ENCODE measurements at places on chromosomes 11 and 22.

DNA sequence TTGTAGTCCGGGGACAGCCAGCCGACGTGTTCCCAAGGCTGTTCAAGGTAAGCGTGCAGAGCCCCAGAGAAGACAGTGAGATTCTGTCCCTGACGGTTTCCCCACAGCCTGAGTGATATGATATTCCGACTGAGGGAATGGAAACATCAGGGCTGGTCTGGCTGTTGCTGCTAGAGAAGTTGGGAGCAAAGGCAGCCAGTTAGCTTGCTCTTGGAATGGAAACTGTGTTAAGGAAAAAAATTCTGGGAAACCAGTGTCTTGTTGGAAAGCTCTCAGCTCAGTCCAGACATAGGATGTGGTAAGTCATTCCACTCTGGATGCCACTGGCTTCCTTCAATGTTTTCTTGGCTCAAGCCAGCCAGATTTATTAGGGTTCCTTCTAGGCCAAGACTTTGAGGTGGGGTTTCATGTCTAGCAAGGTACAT, 8.8 kb downstream of the CRY2 start:
- DNase-seq: no peak

GRCh38 chr22:32714458-32715430, 86.8 kb upstream of the TIMP3 start:
- DNase-seq: no peak

DNA sequence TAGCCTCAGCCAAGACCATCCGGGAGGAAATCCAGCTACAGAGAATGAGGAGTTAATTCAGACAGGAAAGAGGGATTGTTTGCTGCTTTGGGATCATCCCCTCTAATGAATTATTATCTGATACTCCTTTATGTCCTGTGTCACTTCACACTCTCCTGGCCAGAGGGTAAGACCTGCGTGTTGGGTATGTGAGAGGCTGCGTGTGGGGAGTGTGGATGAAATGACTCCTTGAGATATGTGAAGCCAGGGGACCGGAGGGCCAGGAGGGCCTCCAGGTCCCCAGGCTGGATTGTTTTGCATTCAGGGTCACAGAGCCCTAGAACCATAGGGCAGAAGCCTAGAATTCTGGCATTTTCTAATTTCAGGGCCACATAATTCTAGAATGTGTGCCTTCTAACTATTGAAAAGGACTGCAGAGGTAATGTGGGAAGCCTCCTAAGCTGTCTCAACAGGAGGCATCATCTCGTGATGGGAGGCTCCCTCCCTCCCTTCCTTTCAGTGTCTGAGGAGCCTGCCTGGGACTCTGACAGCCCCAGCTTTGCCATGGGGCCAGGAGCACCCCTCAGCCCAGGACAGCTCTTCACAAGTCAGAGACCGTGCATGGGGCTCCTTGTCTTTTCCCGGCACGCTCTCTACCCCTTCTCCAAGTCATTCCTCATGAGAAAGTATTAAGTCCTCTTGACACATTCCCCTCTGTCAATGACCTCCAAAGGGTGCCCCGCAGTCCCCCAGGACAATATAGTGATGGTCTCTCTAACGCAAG, 3.7 kb downstream of the TPBGL start:
- no peak for DNase-seq

DNA sequence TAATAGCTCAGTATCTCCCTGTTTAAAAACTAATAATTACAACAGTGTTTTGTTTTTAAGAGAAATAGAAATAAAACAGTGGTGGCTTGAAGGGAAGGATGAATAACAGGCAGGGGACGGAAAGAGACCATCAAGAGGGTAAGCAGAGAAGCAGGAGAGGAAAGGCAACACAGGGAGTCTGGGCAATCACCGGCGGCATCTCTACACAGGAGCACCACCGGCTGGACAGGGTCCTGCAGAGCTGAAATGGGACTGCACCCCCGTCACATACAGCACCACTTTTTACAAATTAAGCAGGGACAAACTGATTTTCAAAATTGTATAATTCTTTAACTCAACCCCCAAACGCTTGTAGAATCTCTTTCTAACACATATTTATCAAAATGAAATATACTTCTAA, 18.4 kb downstream of the PHF21A start:
- DNase-seq: no peak

- DNase-seq: no peak
Observed at GRCh38 chr11:36249246-36249645, 40.0 kb downstream of the COMMD9 start.

- no peak for DNase-seq
Observed at GRCh38 chr11:109508943-109509342, 87.0 kb downstream of the C11orf87 start.

DNA sequence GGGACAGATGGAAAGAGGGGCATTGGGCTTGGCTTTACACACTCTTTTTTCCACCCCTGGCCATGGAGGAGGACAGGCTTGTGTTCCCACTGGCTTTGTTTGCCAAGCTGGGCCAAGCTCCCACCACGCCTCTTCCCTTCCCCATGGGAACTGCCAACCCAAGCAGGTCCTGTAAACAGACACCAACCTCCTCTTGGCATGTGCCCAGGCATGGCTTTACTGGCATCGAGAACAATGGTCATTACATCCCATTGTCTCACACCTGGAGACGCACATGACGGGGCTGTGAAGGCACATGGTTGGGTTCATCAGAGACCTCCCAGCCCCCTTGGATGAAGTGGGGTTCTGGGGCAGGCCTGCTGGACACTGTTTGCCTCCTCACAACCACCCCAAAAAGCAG, 11.7 kb downstream of the SEC14L3 start:
- DNase-seq: no peak

DNA sequence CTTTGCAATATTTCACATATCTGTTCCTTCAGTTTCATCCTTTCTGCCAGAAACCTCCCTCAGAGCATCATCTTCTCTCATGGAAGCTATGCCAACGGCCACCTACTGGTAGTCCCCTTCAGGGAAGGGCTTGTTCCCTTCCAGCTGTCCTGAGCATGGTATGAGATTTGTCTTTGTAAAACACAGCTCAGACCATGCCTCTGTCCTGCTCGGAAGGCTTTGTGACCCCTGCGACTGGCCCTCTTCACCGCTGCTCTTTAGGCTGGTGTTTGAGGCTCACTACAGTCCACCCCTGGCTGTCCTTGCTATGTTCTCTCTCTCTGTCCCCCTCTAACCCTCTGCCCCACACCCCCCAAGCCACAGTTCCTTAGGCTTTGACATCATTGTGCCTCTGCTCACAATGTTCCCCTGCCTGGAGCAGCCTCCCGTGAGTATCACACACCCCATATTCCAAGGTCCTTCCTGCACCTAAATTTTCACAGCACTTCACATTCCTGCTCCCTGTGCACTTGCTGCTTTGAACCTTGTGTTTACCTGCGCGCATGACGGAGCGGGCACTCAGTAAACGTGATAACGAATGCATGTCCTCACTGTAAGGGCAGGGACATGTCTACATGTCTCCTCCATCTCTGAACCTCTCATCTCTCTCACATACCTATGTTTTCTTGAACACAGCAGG, 24.0 kb upstream of the ACER3 start:
- no peak for DNase-seq

DNA sequence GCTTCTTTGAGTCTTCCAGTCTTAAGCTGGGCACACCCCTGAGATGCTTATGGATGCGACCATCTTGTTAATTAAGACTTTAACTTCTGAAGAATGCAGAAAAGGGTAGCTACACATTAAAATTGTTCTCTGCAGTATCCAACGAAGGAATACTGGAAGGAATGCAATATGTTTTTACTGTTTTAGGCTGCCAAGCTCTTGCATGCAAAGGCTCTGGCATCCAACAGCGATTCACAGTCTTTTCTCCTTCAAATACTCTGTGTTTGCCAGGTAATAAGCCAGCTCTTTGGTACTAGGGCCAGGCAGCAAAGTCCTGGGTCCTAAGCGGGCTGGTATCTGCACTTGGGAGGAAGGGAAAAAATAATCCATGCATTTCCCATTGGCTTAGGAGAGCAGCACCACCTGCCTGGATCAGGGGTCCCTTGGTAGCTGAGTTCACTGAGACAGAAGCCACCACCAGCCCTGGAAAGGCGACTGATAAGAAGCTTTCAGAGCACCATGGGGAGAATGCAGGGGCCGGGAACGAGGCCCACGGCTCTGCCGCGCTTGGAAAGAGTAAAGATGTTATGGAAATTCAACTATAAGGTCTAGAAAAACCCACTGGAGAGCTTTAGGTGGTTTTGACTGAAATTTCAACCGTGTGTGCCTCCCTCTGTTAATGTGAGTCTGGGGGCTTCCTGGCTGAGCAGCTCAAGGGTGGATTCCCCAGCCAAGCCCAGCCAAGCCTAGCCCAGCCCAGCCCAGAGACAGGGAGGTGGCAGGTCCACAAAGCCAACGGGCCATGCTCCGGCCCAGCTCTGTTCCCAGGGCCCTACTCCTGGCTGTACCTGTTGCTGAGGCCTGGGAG, 67.0 kb upstream of the CCND1 start:
- peak; percentile 49 for DNase-seq

- DNase-seq: no peak
Observed at GRCh38 chr11:1481861-1482441, 4.6 kb downstream of the MOB2 start.

DNA sequence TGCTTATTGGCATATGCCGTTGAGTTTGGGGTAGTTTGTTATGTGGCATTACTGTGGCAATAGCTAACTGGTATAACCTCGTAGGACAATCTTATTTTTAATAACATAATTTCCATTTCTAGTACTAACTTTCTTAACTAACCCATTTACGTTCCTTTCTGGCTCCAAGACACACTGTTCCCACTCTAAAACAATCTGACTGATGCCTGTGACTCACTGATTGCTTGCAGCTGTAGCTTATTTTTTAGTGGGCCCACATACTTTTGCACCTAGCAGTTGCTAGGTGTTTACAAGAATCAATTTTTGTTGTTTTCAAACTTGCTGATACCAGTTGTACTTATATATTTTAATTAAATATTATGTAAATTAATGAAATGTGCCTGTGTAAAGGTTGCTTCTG, 52.2 kb downstream of the FAT3 start:
- no peak for DNase-seq

GRCh38 chr22:27809700-27810608, 8.4 kb upstream of the MN1 start:
- DNase-seq: no peak

GRCh38 chr11:108224366-108224765, 1.5 kb downstream of the ATM start:
- DNase-seq: no peak

- no peak for DNase-seq
Observed at GRCh38 chr11:130808541-130808940, 107.7 kb downstream of the SNX19 start.

- DNase-seq: no peak
Observed at GRCh38 chr11:12276831-12277475, 100.4 kb upstream of the PARVA start.

- DNase-seq: no peak
Observed at GRCh38 chr22:37808294-37808657, 542 bp downstream of the GCAT start.

GRCh38 chr11:7591987-7592386, 78.2 kb downstream of the PPFIBP2 start:
- no peak for DNase-seq

- DNase-seq: peak; percentile 86
Observed at GRCh38 chr11:34358728-34359547, 1.1 kb upstream of the ABTB2 start.

- DNase-seq: peak; percentile 15
Observed at GRCh38 chr22:44246615-44247326, 66.0 kb downstream of the SHISAL1 start.

GRCh38 chr22:37455896-37456295, 28.6 kb upstream of the ELFN2 start:
- peak; percentile 43 for DNase-seq

Data from SJSA1 (cell line).